NCI-H1436 (cell line): ENCODE measurements at places on chromosomes 6 and 20.

DNA sequence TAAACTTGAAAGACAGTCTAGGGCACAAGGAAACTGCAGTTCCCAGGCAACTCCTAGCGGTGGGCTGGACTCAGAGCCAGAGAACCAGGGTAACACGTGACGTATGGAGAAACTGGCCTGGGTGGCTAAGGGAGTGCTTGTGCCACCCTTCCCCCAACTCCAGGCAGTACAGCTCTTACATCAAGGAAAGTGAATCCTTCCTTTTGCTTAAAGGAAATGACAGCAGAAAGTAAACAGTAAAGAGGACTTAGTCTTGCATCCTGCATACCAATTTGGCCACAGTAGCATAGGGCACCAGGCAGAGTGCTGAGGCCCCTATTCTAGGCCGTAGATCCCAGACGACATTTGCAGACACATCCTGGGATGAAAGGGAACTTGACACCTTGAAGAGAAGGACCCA lies 322.8 kb downstream of the CD109 start:
- no peak for DNase-seq

DNA sequence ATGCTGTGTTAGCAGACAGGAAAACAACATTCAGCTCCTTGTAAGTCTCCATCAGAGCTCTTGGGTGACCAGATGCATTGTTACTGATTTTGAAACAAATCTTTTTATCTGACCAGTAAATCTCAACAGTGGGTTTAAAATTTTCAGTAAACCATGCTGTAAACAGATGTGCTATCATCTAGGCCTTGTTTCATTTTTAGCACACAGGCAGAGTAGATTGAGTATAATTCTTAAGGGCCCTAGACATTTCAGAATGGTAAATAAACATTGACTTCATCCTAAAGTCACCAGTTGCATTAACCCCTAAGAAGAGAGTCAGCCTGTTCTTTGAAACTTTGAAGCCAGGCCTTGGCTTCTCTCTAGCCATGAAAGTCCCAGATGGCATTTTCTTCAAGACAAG lies 237.2 kb upstream of the BMP2 start:
- no peak for DNase-seq

DNA sequence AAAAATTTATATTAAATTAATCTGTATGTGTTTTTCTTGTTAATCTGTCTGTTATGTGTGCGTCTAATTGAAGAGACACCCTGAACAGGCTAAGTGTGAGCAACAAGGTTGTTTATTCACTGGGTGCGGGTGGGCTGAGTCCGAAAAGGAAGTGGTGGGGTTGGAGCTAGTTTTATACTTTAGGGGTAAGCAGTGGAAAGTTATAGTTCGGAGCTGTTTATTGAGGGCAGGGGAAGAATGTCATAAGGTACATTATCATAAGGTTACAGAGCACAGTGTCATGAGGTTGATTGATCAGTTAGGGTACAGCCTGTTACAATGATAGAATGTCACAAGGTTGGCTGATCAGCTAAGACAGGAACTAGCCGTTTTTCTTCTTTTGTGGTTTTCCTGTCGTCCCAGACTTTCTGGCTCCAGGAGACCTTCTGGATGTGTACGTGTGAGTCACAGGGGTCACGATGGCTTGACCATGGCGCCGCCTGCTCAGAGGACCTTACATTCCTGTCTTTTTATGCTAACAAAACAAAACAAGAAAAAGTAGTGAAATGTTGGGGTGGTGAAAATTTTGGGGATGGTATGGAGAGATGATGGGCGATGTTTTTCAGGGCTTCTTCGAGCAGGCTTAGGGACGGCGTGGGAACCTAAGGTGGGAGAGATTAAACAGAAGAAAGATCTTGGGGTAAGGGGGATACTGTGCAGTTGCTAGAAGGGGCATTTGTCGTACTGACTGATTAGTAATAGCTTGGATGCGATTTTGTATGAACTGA lies 754.0 kb upstream of the ADGRB3 start:
- no peak for DNase-seq

DNA sequence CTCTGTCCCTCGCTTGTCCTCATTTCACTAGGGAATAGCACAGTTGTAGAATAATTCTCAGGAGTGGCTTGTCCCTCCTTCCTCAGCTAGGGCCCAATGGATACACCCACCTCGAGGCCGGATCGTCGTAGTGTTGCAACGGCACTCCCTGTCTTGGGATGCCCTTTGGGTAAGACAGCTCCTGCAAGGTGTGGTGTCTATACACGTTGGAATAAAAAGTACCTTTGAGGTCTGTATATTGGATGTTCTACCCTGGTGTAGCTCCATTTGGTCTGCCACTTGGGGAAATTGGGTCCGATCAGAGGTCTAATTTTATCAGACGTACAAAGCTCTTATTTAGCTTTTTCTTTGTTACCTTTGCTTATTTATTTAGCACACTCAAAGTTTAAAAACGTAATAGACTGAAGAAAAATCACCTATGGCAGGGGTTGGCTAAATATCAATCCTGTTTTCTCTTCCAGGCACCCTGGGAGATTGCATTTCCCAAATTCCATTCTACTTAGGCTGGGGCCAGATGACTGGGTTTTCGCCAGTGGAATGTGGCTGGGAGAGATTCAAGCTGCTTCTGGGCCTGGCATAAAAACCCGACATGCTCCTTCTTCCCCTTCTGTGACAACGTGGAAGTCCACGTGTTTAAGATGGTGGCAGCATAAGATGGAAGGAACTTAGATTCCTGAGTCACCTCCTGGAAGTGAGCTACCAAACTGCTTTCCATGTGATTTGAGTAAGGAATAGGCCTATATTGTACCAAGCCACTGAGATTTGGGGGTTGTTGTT lies 82.3 kb upstream of the CD83 start:
- DNase-seq, result no peak

DNA sequence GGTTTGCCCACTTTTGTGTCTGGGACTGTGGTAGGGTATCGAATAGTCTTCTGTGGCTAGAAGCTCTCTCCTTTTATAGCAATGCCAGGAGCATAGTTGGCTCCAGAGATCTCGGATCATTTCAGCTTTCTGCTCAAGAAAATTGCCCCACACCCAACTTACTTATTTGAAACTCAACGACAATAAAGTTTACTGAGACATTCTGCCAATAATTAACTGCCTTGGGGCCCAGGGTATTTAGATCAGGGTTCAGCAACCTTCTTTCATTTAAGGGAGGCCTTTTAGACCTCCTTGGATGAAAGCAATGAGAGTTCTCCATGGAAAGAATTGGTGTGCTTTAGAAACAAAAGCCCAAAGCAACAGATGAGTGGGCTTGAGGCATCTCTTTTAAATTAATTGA lies 53.8 kb upstream of the GMPR start:
- DNase-seq, result no peak

DNA sequence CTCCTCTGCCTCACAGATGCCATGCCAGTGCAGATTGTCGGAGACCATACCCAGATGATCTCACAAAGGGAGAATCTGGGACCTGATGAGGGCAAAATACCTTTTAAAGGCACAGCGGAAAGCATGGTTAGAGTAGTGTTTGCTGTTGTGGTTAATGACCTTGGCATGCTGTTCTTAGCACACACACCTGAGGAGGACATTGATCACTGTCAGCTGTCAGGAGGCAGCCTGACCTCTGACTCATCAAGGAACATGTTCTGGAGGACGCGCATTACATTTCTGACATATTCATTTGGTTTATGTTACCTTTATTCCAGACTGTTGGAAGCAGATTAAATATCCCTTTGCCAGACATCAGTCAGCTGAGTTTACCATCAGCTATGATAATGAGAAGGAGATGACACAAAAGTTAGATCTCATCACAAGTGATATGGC lies 57.1 kb downstream of the GOPC start:
- DNase-seq, result no peak

DNA sequence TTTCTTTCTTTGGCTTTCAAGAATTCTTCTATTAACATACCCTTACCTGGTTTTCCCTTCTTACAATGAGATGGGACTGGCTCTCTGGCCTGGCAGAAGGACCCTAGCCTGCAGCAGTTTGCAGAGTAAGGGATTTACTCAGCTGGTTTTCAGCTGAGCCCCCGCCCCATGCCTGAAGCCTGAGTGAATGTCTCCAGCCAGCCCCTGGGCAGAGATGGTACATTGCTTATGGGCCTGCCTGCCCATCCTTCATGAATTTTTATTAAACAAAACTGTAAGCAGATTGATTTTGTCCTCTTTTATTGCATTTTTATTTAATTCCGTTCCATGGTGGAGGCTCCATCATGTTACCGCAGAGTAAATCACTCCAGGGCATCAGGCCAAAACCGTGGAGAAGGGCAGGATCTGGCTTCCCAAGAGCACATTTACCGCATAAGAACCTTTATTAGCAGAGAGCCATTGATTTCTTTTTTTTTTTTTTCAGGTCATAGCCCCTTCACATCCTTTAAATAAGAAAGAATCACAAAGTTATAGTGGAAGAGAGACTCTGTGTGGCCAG lies 316.2 kb downstream of the DHX35 start:
- no peak for DNase-seq

DNA sequence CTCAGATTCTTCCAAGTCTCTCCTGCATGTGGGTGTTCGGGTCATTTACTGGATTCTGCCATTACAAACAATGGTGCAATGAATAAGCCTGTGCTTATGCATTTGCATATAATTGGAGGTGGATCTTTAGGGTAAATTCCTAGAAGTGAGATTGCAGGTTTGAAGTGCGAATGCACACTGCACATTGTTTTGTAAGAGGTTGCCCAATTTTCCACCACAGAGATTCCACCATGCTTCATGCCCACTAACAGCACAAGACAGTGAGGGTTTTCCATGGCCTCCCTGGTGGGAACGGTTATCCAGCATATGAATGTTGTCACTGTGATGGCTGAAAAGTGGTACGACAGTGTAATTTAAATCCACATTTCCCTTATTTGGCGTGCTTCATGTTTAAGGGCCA lies 178.8 kb upstream of the PMEPA1 start:
- DNase-seq, result no peak

GRCh38 chr6:156775717-156776116 lies 1.5 kb upstream of the ARID1B start:
- no peak for DNase-seq

DNA sequence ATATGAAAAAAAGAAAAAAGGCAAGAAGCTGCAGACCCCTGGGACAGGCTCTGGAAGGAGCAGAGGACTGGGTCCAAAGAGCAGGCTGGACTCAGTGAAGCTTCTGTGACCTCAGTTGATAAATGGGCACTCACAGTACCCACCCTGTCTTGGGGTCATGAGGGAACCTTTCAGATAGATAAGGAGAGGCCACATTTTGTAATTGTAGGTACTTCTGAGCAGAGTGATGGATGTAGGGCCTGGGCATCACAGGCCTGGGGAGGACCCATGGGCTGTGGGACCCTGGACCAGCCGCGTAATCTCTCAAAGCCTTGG lies 79.3 kb downstream of the SLC24A3 start:
- DNase-seq, result no peak

- DNase-seq, result no peak
These were observed 4.8 kb upstream of the BTNL2 start for GRCh38 chr6:32411566-32412327.

DNA sequence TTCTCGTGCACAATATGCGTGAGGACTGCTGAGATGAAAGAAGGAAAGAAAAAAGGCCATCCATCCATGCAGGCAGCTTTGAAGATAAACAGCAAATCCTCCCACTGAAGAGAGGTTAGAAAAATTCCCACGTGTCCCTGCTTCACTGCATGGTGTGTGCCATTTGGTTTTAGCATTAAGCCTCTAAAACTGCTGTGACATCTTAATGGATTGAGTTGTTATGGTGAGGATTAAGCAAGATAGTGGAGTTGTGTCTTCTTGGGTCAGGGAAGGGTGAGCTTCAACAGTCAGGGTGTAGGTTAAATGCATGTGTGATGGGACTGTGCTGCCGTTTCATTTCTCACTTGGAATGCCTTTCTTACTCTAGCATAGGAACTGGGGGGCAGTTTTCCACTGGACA lies 50.5 kb downstream of the ZNF831 start:
- DNase-seq, result no peak

- DNase-seq, result no peak
These were observed 104.2 kb downstream of the AGPAT4 start for GRCh38 chr6:161169696-161170095.

DNA sequence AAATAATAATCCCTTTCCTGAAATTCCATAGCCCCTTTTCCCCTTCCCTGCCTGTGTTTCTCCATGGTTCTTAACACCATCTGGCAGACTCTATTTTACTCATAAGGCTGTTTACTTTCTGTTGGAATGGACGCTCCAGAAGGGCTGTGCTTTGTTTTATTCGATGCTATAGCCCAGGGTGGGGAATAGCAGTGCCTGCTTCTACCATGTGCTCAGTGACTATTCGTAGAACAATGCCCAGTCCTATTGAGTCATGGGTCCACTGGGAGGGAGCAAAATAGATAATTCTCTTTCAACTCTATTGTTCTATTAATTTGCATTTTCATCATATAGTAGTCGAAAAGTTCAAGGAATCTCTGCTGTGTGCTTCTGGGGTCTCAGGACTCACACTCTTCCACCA lies 565.1 kb downstream of the C6orf118 start:
- no peak for DNase-seq

- DNase-seq, result no peak
These were observed 309 bp upstream of the ABRACL start for GRCh38 chr6:139028215-139028657.

GRCh38 chr20:57546956-57547649 lies 13.8 kb upstream of the PCK1 start:
- no peak for DNase-seq

DNA sequence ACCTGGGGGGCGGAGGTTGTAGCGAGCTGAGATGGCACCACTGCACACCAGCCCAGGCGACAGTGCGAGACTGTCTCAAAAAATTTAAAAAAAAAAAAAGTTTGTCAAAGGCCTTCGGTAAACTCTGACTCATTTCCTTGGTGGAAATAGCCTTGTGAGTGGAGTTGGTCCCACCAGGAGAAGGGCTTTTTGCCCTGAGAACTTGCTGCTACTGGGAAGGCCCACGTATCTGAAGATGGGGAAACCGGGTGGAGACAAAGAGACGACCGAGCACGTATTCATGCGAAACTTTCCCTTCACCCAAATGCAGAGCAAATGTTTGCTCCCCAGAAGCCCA lies 51.7 kb downstream of the SLC22A23 start:
- DNase-seq, result no peak

DNA sequence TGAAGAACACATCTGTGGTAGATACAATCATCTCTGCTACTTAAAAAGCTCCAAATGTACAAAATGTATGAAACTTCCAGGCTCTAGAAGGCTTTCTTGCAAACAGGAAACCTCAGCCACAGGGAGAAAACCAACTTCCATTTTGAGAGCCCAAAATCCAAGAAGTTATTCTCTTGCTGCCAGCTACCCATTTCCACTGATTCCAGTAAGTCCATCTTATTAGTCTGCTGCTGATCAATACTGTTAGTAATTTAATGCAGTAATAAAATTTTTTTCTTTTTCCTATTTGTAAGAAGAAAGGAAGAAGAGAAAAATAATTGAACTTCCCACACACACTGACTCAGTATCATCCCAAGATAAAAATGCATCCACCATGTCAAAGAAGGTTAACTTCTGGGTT lies 169.5 kb downstream of the TASP1 start:
- DNase-seq, result no peak

- no peak for DNase-seq
These were observed 46.0 kb upstream of the UST start for GRCh38 chr6:148700741-148701311.

GRCh38 chr6:91538622-91539021 lies 951.8 kb upstream of the MAP3K7 start:
- DNase-seq, result no peak
